ENCODE measurements at places on chromosomes 4 and X.

- no peak for DNase-seq
Measured at GRCh38 chrX:150841456-150842197, 56.8 kb downstream of the CD99L2 start.

GRCh38 chrX:118655561-118656246 lies 71.7 kb upstream of the IL13RA1 start:
- no peak for DNase-seq

GRCh38 chr4:158129694-158130093 lies 43.1 kb downstream of the GASK1B start:
- DNase-seq = no peak

DNA sequence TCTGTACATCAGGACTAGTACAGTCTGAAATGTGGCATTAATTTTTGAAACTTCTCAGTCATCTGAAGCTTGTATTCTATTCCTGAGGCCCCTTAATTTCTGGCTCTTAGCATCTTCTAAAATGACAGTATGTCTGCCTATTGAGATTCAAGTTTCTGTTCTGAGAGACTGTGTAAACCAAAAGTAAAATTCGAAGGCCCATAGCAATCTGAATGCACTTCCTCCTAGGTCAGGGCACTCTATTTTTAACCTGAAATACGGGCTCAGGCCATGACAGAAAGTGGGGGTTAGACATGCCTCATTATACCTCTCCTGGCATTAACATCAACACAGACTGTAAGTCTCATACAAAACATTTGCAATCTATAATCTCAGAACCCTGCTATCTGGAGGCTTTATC lies 584.4 kb downstream of the KLHL4 start:
- DNase-seq = no peak

- DNase-seq = no peak
Measured at GRCh38 chrX:95290455-95290854, 1394.2 kb upstream of the DIAPH2 start.

DNA sequence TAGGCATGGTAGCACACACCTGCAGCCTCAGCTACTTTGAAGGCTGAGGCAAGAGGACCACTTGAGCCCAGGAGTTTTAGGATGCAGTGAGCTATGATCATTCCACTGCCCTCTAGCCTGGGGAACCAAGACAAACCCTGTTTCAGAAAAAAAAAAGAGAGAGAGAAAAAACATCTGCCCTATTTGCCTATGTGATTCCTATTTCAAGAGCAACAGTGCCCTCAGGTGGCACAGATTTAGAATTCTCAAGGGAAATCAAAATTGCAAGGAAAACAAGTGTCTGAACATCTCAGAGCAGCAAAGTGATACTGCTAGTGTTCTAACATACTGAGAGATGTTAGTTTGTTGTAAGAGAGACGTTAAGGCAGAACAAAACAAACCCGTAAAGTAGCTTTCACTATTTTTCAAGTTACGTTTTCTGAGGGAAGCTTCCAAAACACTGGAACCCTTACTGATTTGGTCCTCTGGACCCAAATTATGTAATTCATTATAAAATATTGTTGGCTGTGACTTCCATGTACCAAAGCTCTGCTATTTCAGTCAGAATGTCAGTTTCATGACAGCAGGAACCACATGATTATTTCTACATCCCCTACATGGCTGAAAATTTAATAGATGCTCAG lies 7.9 kb downstream of the BDH2 start:
- no peak for DNase-seq

DNA sequence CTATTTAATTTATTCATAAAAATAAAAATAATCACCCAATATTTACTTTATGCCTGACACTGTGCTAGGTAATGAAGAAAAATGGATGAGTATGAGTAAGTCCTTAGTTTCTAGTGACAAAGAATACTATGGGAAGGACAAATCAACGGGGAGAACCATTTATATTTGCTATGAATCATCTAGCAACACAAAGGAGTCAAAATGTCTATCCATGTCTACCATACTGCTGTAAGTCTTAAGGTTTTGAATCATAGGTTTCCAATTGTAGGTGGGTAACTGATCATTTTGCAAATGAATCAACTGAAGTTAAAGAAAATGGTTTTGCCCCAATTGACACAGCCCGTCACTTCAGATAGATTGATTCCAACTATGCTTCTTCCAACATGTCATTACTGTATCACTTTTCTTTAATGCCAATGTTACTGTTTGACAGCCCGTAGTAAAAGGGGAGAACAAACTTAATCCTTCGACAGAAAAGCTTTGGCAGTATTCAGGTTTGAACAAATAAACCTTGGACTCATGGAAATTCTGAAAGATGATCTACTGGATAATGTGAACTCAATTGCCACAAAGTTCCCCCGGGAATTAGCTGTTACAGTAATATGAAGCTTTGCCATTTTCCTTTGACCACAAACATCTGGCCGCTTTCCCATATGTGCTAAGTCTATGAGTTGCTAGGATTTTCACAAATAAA lies 3.2 kb downstream of the TDO2 start:
- DNase-seq = no peak

DNA sequence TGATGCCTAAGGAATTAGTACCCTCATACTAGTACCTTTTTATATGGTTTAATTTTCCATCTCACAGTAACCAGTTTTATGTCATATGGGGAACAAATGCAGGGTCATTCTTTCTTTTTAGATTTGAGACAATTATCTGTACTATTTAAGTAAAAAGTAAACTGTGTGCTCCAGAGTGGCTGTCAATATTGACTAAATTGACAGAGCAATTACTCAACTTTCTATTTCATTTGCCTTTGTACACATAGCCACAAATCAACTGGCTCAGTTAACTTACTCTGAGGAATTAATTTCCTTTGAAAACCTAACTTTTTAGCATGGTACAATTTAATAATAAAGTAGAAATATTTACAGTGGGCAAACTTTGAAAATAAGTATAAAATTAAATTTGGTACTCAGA lies 28.5 kb upstream of the TEX13C start:
- no peak for DNase-seq

- DNase-seq = no peak
Measured at GRCh38 chr4:147610686-147611085, 6.5 kb upstream of the TMEM184C start.

DNA sequence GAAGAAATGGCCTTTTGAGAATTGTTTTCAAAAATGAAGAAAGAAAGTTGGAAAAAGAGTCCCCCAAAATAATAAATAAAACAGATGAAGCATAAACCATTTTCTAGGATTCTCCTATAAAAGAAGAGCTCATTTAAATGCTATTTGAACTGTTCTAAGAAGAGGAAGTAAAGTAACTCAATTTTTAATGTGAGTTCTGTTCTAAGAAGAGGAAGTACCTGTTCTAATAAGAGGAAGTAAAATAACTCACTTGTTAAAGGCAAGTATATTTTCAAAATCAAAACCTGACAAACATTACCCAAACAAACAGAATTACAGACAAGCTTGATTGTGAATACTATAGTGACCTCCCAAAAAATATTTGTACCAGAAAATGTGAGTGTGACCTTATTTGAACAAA lies 1326.3 kb downstream of the C4orf33 start:
- DNase-seq = no peak

DNA sequence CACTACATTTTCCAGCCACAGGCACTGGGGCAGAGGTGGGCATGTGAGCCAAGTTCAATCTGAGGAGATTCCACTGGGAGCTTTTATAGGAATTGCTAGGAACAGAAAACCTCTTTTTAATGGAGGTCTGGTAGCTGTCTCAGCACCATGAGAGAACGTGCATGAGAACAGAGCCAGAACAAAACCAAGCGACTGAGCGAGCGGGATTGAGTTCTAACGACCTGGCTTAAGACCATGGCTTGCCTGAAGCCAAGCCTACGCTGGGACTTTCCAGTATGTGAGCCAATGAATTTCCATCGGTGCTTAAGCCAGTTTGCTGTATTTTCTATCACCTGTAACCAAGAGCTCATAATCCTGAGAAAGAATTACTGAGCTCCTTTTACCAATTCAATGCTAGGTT lies 183.7 kb downstream of the NR3C2 start:
- no peak for DNase-seq

- no peak for DNase-seq
Measured at GRCh38 chr4:103998756-103999155, 279.0 kb upstream of the TACR3 start.

DNA sequence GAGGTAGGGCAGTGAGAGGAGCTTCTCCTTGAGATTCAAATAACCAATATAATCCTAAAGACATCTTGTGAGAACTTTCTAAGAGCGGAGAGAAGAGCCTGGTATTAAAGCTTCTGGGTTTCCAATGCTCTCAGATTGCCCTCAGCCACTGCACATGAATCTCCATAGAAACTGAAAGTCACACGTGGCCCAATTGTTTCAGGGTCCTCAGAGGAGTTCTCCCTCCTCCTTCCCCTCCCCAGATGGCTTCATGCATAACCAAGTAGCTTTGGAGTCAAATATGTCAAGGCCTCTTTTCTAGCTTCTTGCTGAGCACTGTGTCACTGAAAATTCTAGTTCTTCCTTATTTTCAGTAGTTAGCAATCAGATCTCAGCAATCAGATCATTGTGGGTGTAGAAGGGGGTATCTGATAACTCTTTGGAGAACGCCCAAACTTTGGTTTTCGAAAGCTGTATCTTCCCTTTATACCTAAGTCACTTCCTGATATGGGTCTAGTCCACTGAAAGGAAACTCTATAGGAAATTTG lies 2.2 kb downstream of the BTK start:
- no peak for DNase-seq

- peak; percentile 11 for DNase-seq
Measured at GRCh38 chrX:73855546-73855945, 292.5 kb downstream of the CHIC1 start.

DNA sequence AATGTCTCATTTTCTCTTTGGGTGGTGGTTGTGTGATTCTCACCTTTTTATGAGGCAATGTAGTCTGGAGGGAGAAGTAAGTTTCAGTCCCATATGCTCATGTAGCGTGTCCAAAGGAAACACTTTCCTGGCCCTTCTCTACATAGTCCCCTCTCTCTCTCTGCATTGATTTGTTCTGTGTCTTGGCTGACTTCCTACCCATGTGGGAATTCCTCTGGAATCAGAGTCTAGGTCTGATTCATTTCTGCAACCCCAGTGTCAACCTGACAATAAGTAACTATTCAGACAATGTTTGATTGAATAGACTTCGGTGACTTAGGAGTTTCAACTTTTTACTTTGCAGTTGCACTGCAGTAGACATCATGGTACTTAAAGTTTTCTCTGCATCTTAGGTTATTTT lies 2.7 kb upstream of the ALAS2 start:
- DNase-seq = no peak

- no peak for DNase-seq
Measured at GRCh38 chr4:10354746-10355145, 102.5 kb downstream of the ZNF518B start.

Data from T-helper 17 cell (primary cell).